ENCODE measurements at places on chromosomes 16 and 17.

DNA sequence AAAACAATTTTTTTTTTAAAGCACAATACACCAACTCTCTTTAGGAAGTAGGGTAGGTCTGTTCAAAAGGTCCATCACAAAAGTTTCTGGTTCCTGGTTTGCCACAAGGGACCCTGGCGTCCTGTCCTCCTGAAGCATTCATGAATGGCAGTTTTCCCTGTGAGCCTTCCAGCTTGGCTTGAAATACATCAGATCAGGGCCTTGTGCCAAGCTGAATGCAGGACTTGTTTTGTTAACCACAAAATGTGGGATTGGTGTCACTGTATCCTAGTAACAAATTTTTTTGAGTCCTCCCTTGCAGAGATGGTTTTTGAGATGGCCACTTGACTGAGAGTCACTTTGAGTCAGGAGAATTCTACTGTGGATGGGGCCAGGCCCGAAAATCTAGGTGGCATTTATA lies 3.9 kb downstream of the GNAO1 start:
- DNase-seq: no peak

DNA sequence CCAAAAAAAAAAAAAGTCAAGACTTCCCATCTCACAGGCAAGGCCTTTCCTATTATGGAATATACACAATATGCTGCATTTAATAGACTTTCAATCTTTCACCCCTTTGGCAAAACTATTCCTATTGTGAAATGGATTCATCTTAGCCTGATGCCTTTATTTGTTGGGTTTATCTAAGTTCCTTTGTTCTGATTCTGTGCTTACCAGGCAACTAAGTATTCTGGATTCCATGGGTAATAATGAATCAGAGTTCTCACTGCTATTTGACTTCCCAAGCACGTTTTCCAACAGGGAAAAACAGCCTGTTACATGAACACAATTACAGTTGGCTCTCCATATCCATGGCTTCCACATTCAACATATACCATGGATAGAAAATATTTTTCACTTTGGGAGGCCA lies 135.5 kb downstream of the MYO1D start:
- no peak for DNase-seq

GRCh38 chr16:49150341-49150740 lies 131.3 kb downstream of the CBLN1 start:
- no peak for DNase-seq

DNA sequence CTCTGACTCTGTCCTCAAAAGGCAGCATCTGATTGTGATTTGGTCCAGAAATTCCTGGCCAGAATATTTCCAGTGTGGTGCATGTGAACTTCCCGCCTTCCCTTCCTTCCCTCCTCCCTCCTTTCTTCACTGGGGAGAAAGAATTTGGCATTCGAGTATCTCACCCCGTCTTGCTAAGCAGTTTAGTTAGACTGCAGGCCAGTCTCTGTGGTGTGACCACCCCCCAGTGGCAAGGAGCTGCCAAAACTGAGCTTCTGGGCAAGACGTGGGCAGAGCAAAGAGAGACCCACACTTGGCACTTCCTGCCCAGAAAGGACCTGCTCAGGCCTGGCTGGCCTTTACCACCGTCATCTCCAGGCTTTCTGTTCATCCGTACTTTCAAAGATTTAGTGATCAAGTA lies 36.4 kb downstream of the SNX20 start:
- no peak for DNase-seq

All from non-pigmented ciliary epithelial cell (primary cell).